GM12892 (cell line): ENCODE measurements at places on chromosomes 11 and 22.

GRCh38 chr11:44275961-44276550 is 33.9 kb downstream of the ALX4 start:
- no peak for DNase-seq

DNA sequence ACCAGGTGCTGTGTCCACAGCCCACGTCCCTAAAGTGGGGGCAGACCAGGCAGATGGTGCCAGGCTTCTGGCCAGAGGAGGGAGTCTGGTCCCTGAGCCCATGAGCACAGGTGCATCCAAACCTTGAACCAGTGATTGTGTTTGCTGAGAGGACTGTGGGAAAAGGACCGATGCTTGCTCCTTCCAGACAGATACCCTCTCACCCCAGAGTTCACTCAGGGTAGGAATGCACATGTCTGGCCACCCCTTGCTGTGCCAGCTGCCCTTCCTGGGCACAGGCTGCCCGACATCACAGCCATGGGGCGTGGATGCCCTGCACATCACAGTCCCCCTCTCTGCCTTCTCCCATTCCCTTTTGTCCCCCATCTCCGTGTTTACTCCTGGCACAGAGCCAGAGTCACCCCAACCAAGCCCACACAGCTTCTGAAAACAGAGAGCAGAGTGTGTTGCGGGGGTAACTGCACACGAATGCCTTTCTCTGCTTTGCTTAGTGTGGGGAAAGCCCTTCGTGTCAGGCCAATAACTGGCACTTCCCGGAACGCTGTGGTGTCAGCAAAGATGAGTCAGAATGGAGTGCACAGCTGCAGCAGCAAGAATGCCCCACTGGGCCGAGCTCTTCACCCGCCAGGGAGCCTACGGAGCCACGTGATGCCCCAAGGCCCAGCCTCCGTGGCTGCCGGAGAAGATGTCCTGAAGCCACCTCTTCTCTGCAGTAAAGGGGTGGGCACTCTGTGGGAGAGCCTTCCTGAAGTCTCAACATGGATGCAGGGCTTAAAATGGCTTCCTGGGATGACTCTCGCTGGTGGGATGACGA is 7.6 kb downstream of the CARS1 start:
- peak; percentile 92 for DNase-seq

DNA sequence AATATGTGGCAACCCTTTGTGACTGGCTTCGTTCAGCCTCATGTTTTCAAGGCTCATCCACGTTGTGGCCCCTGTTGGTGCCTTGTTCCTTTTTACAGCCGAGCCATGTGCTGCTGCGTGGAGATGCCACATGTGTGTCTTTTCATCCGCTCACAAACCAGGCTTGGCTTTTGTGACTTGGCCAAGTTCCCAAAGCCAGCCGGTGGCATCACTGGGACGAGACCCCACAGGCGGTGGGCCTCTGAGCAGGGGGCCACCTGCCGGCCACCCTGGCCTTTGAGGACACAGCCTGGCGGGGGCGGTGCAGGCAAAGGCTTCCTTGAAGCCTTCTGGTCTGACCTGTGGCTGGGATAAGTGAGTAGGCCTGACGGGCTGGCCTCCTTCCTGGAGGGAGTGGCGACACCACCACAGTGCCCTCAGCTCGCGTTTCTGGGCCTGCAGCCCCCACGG is 10.5 kb downstream of the GRK2 start:
- DNase-seq = no peak

GRCh38 chr11:122979815-122980595 is 1.6 kb downstream of the BSX start:
- no peak for DNase-seq

DNA sequence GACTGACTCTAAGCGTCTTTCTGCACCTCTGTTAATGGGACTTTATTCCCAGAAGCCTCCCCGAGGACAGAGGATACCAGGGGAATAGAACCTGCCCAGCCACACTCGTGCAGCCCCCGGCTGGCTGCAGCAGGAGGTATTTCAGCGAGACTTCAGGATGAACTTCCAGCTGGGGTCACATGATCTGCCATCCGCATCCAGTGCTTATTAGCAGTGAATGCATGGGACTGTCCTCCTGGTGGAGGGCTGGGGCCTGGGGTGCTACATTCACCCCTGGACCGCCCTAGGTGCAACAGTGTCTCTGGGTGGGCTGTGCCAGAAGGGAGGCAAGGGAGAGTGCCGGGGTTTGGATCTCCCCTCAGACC is 1.6 kb downstream of the DUSP8 start:
- no peak for DNase-seq

GRCh38 chr22:17980638-17981051 is 43.7 kb downstream of the MICAL3 start:
- DNase-seq = no peak
